Activated naive CD8-positive, alpha-beta T cell treated with anti-CD3 and anti-CD28 coated beads, Interleukin-2, amount 50 U/mL, for 16 hours (primary cell): ENCODE measurements at places on chromosomes 12 and 14.

- DNase-seq, result no peak
Measured at GRCh38 chr14:54257424-54257823, 139.4 kb upstream of the CDKN3 start.

DNA sequence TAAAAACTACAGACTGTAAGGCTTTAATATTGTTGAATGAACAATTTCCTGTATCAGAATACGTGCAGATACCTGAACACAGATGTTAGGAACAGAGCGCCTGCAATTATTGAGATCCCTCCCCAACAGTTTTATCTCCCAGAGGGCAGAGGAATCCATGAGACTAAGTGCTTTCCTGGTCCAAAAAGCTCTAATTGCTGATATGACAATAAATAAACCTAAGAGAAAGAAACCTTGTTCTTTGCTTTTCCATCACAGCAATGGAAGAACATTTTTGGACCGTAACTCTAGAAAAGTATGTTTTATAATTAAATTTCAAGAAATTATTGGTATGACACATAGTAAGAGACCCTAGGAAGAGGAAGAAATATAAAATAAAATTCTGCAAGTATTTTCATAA is 13.0 kb upstream of the KRT83 start:
- DNase-seq, result no peak

DNA sequence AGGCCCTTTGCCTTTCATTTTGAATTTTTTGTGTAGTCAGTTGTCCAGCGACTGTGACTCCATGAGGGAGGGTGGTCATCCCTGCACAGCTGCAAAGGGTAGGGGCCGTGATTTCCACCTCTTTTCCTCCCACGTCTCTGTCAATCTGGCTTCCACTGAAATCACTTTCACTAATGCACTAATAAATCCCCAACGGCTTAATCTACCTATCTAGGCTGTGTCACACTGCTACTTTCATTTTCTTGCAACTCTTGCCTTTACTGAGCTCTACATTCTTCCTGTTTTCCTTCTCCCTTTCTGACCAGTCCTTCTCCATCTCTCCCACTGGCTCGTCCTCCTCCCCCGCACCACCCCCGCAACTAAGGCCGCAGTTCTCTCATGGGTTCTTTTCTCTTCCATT is 212.3 kb upstream of the FOXN3 start:
- DNase-seq, result no peak

- DNase-seq, result no peak
Measured at GRCh38 chr12:42440608-42441007, 114.6 kb downstream of the PPHLN1 start.

DNA sequence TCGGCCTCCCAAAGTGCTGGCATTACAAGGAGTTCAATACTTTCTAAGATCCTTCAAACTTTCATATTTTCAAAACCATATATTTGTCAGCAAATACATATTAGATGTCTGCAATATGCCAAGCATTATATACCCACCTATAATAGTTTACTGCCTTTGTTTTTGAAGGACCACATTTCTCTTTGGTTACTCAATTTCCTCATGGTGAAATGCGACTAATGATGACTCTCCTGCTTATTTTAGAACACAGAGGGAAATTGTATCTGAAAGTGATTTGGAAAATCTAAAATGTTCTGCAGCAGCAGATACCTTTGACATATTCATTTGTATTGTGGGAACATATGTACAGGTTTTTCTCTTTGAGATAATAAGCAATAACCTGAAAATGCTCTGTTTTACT is 2.7 kb upstream of the CNTN1 start:
- DNase-seq, result no peak

GRCh38 chr14:84090837-84091236 is 1439.1 kb upstream of the FLRT2 start:
- no peak for DNase-seq

GRCh38 chr12:114735680-114736374 is 51.9 kb upstream of the TBX3 start:
- DNase-seq, result no peak

DNA sequence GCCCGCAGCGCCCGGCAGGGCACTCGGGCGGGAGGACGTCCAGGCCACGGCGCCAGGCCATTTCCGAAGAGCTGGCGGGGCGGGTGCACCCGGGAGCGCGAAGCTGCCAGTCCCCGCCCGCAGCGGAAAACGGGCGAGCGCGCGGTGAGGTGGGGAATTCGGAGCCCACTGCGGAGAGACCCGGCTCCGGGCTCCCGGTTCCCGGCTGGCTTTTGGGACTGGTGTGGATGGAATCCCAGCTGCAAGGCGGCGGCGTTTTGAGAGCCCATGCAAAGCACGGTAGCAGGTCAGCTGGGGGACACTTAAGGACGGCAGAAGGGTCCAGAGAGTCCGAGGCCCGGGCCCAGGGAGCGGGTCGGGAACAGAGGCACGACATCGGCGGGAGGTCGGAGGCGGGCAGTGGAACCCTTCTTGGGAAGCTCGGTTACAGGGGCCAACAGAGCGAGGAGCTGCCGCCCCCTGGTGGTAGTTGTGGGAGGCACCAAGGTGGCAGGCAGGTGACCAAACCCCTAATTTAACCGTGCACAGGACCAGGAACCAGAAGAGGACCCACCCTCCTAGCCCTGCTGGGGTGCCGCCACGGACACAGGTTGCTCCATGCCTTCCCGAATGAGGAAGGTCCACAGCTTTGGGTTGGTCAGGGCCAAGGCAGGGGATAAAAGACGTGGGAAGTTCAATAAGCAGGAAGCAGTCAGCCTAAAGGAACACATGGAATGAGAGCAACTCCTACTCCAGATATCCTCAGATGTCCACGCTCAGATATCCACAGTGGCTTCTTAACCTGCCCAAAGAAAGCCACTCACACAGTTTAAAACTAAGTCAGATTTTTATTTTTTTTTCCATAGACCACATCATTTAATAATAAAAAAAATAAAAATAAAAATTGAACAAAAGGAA is 685 bp upstream of the CDH24 start:
- peak; percentile 74 for DNase-seq

- no peak for DNase-seq
Measured at GRCh38 chr12:7012024-7012607, 6.2 kb downstream of the LPCAT3 start.

- DNase-seq, result no peak
Measured at GRCh38 chr14:56189307-56189706, 71.1 kb downstream of the PELI2 start.

DNA sequence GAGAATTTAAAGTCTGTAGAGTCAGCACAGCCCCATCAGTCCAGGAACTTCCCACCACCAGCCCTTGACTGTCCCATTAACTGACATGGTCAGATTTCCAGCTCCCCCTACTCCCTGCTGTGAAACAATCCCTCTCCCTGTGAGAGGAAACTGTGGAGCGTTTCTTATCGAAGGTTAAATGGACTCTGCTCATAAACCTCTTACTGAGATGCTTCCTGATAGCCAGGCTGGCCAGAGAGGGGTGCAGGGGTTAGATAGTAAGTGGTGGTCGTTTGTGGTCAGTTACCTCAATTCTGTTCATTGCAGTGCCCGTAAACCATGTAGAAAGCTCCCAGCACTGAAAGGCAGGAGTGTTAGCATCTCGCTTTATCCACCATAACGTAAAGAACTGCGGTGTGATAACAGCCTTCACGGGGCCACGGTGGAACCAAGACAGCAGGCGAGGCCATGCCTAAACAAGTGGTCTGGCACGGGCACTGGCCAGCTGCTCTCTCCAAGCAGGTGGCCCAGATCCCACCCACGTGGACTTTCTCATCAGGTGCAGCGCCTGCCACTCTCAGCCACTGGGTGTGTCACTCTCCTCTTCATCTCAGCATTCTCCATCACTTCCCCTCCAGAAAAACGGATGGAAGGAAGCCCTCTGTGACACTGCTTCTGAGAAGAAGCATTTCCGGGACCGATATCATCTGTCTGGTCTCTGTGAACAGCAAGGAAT is 102.2 kb downstream of the FBXL14 start:
- DNase-seq, result no peak

GRCh38 chr12:4809013-4809448 is 88.8 kb downstream of the GALNT8 start:
- no peak for DNase-seq

DNA sequence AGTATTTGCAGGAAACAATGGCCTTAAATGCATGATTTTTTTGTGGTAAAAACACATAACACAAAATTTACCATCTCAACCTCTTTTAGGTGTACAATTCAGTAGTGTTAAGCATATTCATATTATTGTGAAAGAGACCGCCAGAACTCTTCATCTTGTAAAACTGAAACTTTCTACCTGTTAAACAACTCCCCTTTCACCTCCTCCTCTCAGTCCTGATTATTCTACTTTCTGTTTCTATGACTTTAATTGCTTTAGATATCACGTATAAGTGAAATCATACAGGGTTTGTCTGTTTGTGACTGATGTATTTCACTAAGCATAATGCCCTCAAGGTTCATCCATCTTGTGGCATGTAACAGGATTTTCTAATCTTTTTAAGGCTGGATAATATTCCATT is 353.4 kb downstream of the ADAMTS20 start:
- DNase-seq, result no peak

DNA sequence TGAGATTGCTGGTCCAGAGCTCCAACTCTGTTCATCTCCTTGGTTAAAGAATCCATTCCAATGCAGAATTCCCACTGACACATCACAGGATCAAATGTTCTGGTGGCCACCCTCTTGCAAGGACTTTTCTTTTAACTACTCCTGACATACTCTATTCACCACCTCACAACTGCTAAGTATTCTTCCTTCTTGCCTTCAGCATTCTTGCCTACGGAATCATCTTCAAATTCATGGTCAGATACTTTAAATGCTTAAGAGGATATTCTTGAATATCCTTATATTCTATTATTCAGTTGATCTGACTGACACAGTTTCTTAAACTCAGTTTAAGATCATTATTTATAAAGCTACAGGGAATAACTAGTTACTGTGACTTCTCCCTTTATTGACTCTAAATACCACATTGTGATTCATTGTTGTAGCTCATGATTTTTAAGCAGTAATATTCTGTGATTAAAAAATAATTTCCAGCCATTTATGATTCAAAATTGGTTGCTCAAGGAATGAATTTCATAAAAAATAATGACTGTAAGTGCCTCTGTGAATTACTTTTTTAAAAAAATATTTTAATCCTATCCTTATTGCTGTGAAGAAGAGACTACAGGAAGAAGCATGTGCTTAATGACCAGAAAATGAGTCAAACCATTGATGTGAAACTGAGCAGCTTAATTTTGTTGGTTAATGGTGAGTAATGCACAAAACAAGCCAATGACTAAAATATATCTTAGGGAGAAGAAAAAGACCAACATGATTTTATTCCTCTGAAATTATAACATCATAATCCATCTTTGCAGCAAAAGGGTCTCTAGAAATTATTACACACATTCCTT is 207.1 kb downstream of the PIK3C2G start:
- DNase-seq, result no peak

DNA sequence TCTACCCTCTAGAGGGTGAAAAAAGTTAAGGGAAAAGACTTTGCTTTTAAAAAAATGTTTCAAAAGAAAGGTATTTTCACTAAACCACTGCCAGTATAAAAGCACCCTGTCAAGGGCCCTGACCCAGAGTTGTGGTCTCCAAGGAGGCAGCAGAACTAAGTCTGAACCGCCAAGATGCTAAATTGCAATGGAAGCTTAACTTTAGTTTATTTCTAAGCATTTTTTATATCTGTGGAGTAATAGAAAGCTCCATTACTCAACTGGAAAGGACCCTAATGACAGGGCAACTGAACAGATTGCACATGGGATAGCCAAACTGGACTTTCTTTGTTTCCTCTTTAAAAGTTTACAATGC is 379.8 kb downstream of the NAV3 start:
- no peak for DNase-seq

GRCh38 chr12:2891240-2892053 is 756 bp downstream of the TULP3 start:
- no peak for DNase-seq

DNA sequence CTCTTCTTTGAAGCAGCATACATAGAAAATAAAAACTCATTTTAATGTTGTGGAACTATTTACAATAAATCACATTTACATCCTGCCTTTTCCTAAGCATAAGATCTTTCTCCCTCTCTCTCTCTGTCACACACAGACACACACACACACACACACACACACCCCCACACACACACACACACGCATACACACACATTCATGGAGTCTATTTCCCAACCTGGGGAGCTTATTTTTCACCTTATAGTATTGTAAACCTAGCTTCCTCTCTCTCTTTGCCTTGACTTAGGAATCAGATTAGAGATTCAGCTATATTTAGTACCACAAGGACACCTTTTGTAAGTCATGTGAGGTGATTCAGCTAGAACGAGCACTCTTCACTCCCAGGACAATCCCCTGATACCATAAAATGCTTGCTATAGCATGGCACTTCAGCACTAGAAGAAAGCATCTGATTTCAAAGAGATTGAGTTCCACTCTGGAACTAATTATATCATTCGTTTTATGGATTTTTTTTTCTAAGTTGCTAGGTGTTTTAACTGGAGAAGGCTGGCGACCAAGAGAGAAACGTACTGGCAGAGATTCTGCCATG is 23.6 kb downstream of the TMEM30B start:
- DNase-seq, result no peak

DNA sequence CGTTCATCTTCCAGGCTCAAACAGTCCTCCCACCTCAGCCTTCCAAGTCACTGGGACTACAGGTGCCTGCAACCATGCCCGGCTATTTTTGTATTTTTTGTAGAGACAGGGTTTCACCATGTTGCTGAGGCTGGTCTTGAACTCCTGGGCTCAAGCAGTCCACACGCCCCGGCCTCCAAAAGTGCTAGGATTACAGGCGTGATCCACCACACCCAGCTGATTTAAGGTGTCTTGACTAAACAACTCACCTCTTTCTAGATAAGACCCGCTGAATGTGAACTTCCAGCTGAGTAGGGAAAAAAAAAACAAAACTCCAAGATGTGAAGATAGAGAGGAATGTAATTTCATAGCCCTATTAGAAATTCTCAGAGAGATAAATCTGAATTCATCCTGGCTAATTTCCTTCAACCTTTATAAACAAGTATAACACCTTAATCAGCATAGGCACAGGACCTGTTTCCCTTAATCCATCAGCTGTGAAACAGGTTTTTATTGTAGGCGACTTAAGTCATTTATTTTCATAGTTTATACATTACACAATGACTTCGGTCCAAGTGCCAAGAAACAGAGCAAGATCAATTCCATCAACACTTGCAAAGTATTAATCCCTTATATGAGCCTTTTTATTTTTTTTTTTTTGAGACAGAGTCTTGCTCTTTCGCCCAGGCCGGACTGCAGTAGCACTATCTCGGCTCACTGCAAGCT is 51.5 kb downstream of the HCAR2 start:
- DNase-seq, result no peak

- no peak for DNase-seq
Measured at GRCh38 chr12:29228474-29229157, 79.5 kb downstream of the FAR2 start.

DNA sequence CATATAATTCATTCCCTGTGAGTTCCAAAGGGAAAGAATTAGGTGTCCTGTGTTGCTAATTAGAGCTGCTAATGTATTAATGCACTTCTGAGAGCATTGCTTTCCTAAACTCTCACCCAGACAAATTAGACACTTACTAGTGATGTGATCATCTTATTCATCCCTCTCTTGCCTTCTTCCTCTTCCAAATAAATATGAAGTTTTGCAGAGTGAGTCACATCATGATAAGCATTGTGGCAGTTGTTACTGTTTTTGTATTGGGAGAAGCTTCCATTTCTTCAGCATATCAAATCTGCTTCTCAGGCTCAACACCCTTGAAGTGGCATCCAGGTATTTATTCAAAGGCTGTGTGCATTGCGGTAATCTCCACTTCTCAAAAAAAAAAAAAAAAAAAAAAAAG is 37.3 kb upstream of the E2F7 start:
- DNase-seq, result no peak

GRCh38 chr12:48038085-48038484 is 33.8 kb upstream of the COL2A1 start:
- DNase-seq, result no peak
